Lung (tissue), 17 donors: ENCODE measurements at places on chromosomes 13 and 19. TPM values are rescaled to one million over a fixed set of nuclear protein-coding genes. Genes with fewer than 3 reads are reported as not detected.

Gene PTPRS
- 96.7 TPM for total RNA-seq

Gene SPRED3
- 0.09 TPM for total RNA-seq

Gene IQCN
- total RNA-seq, result 1.3 TPM

Gene NCAN
- 0.06 TPM for total RNA-seq

Gene FAM32A
- 53.5 TPM for total RNA-seq

Gene SOX1
- total RNA-seq, result 0.09 TPM

Gene KLHL1
- 0.14 TPM for total RNA-seq

Gene RFPL4A
- not detected for total RNA-seq

Gene TEX29
- not detected for total RNA-seq

Gene UBE2L5
- total RNA-seq, result not detected

Gene VRK3
- total RNA-seq, result 48.0 TPM

Gene CEACAM20
- not detected for total RNA-seq

Gene GFY
- total RNA-seq, result not detected

Gene WASF3
- total RNA-seq, result 11.1 TPM

Gene PSG11
- not detected for total RNA-seq

Gene DNAJC15
- total RNA-seq, result 16.8 TPM

Gene SH2D3A
- 30.6 TPM for total RNA-seq

Gene NCR1
- total RNA-seq, result 0.63 TPM

Gene ZNF225
- total RNA-seq, result 9.8 TPM

Gene PET100
- 116 TPM for total RNA-seq

Gene BCL3
- total RNA-seq, result 17.6 TPM

Gene CEACAM16
- not detected for total RNA-seq

Gene GPR32
- not detected for total RNA-seq

Gene SERPINE3
- total RNA-seq, result not detected

Gene SBK3
- total RNA-seq, result not detected

Gene MAP2K2
- 146 TPM for total RNA-seq

Gene ALOX5AP
- 17.9 TPM for total RNA-seq

Gene ZIC5
- not detected for total RNA-seq

Gene UQCR11
- total RNA-seq, result 35.4 TPM

Gene ZNF418
- 20.8 TPM for total RNA-seq

Gene MEIOSIN
- not detected for total RNA-seq

Gene ATCAY
- total RNA-seq, result not detected

Gene RUBCNL
- 5.0 TPM for total RNA-seq

Gene SYT5
- 0.06 TPM for total RNA-seq

Gene TUBB4A
- 0.28 TPM for total RNA-seq

Gene PRSS57
- not detected for total RNA-seq

Gene EPN1
- 84.8 TPM for total RNA-seq
